ENCODE measurements at places on chromosomes 16 and 17.

DNA sequence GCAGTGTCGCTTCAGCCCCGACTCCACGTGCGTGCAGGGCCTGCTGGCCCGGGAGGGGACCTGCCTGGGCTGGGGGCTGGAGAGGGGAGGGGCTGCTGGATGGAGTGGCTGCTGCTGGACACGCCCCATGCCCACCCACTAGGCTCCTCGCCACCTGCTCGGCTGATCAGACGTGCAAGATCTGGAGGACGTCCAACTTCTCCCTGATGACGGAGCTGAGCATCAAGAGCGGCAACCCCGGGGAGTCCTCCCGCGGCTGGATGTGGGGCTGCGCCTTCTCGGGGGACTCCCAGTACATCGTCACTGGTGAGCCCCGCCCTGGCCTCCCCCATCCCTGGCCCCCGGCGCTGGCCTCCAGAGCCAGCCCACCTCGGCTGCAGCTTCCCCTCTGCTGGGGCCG is 2.4 kb downstream of the BRICD5 start:
- no peak overlapping the region for H3K27ac ChIP-seq
- peak; percentile 57 for DNase-seq
- H3K27me3 ChIP-seq = no peaks in the 10 kb centered on the region
- peaks cover 8% of the 10 kb centered on the region for H3K4me1 ChIP-seq
- peaks cover 40% of the 10 kb centered on the region for H3K36me3 ChIP-seq
- no peak overlapping the region for H3K4me3 ChIP-seq

DNA sequence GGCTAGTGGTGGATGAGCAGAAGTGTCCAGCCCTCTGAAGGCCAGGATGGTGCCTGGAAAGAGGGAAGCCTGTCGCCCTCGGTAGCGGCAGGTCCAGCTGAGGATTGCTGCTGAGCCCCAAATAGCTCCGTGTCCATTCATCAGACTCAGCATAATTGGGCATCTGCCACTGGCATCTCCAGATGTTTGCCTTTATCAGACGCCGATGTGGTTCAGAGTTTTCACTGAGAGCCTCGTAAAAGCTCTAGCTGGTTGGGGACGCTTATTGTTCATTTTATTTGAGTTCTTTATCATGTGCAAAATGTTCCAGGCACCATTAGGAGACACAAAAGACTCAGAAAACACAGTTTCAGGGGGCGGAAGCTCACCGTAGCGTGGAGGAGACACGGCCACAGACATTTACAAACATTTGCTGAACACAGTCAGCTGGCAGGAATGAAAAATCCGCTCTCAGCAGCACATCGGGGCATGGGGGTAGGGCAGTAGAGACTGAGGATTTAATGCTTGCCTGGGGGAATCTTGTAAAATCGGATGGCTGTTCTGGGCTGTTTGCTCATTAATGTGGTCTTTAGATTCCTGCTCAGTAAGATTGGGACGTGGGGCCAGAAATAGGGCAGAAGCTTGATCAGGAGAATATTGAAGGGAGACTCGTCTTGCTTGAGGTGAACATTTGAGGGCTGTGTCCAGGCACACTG is 41.7 kb downstream of the SMPD3 start:
- no peak for DNase-seq
- no peaks in the 10 kb centered on the region for H3K36me3 ChIP-seq
- H3K27me3 ChIP-seq = peaks cover 5% of the 10 kb centered on the region
- no peak overlapping the region for H3K4me3 ChIP-seq
- no peaks in the 10 kb centered on the region for H3K4me1 ChIP-seq
- H3K27ac ChIP-seq = no peak overlapping the region

DNA sequence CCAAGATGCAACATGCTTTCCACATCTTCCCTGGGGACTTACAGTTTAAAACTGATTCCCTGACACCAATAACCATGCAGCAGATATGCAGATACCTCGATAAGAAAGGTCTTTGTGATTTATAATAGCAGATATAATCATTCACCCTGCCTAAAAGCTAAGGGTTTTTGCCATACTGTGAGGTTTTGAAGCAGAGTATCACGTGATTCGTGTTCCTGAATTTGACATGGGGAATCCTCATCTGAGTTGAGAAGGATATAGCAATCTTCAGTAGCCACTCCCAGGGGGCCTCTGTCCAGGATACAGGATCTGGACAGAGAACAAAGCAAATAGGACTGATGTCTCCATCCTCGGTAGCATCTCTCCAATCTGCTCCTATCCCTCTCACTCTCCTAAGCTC is 79.1 kb upstream of the SDK2 start:
- no peak overlapping the region for H3K27ac ChIP-seq
- no peak for DNase-seq
- H3K36me3 ChIP-seq = no peaks in the 10 kb centered on the region
- no peaks in the 10 kb centered on the region for H3K4me1 ChIP-seq
- H3K27me3 ChIP-seq = no peaks in the 10 kb centered on the region
- no peak overlapping the region for H3K4me3 ChIP-seq

GRCh38 chr16:14028202-14028601 is 42.9 kb upstream of the MRTFB start:
- DNase-seq = no peak
- no peak overlapping the region for H3K4me3 ChIP-seq
- H3K36me3 ChIP-seq = no peaks in the 10 kb centered on the region
- H3K27me3 ChIP-seq = no peaks in the 10 kb centered on the region

Data from RWPE2 (cell line).